Activated CD4-positive, alpha-beta T cell treated with anti-CD3 and anti-CD28 coated beads, Interleukin-2, Interleukin-4, amounts not matched to agents 100 ng/mL and 50 ng/mL, durations not matched to agents 16 hours and 8 hours (primary cell): ENCODE measurements at places on chromosomes 16 and 17.

- DNase-seq = no peak
Observed at GRCh38 chr16:77991701-77992100, 30.6 kb upstream of the CLEC3A start.

DNA sequence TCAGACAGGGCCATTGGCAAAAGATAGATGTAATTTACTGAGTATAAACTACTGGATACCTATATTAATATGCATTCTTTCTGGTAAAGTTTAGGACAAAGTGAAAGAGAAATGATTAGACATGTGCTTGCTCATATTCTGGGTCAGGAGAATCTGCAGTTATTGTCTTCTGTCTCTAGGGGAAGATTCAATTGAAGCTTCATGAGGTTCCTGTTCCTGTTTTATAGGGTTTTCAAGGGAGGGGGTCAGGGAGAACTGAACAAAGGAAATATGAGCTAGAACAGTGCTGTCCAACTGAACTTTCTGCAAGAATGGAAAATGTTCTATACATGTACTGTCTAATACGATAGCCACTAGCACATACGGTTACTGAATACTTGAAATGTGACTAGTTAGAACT, 59.3 kb upstream of the CORO6 start:
- no peak for DNase-seq

- DNase-seq = no peak
Observed at GRCh38 chr17:19770985-19771735, 23.1 kb upstream of the ALDH3A1 start.

DNA sequence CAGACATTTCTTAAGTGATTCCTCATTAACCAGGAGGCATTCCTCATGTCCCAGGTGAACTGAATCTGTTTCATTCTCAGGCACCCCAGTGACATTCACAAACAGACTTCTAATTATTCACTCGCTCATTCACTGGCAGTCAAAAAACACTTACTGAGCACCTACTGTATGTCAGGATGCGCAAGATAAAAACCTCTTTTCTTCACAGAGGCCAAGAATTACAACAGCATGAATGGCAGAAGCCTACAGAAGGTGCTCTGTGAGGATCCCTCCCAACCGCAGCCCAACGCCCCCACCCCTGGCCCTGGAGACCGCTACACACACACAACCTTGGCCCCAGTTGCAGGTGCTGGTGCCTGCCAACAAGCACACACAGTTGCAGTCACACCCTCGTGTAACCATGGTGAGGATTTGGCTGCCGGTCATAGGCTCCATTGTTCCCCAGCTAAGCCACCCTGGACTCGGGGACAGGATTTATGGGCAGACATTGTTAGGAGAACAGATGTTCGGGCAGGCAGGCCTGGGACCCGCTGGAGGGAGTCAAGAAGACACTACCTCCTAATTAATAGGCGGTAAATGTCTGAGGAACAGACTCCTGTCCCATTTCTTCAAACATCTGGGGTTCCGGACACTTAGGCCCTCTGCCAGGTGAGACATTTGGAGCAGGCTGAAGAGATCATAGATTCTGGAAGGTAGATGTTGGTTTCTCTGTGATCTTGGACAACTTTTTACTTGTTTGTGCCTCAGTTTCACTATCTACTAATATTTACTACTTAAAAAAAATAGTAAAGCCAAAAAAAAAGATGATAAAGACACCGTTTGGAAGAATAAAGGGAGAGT, 43.2 kb downstream of the CUEDC1 start:
- no peak for DNase-seq

DNA sequence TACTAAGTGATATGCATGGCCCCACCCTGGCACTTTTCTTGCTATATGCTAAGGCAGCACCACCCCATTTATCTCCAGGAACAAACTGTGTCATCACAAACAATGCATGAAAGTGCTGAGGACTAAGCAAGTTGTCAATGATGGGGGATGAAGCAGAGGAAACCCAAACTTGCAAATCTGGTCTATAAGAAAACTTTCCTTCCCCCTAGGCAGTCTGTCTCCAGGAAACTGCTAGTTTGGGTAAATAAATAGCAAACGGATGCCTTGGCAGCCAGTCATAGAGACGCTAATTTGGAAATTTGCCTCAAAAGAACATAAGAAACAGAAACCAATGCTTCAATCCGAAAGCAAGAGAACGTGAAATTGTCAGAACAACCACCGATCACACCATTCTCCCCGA, 5.6 kb upstream of the HSBP1 start:
- peak; percentile 21 for DNase-seq
